ENCODE measurements at places on chromosomes 3 and 15. TPM values are rescaled to one million over a fixed set of nuclear protein-coding genes. Genes with fewer than 3 reads are reported as not detected.

- DNase-seq, result no peak
Measured at GRCh38 chr3:43104660-43105595, 951 bp downstream of the POMGNT2 start.

- DNase-seq, result no peak
Measured at GRCh38 chr15:84836844-84837243, 19.7 kb downstream of the ALPK3 start.

- no peak for DNase-seq
Measured at GRCh38 chr3:72160351-72160750, 375.4 kb upstream of the PROK2 start.

DNA sequence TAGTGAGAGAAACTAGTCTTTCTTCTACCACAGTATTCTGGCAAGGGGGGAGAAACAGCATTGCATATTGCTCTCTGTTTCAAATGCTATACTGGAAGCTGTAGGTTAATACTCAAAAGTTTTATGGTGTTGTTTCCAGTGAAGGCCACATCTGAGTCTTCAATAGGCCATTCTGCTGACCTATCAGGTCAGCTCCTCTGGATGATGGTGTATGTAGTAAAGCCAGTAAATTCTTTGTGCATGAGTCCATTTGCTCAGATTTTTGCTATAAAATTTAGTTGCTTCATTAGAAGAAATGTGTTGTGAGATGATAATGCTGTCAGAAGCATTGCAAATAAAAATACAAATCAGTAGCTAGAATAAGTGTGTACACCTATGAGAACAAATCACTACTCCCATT lies 64.9 kb upstream of the RBMS3 start:
- DNase-seq, result no peak

DNA sequence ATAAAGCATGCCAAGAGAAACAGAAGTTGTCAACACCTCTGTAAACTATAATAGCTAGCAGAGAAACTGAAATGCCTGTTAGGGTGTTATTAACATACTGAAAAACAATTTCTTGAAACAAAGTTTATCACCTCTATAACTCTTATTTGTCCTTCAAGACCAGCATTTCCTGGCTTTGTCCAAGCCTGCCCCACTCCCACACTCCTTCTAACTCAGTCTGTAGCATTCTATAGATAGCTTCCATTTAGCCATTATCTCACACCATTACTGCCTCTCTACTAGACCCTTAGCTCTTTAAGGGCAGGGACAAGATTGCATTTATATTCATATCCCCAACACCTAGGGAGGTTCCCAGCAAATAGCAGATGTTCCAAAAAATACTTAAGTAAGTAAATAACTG lies 36.5 kb downstream of the GK5 start:
- DNase-seq, result no peak

GRCh38 chr15:100728371-100729201 lies 126.2 kb downstream of the ASB7 start:
- DNase-seq, result no peak

GRCh38 chr3:138786788-138787271 lies 47.9 kb downstream of the PIK3CB start:
- no peak for DNase-seq

DNA sequence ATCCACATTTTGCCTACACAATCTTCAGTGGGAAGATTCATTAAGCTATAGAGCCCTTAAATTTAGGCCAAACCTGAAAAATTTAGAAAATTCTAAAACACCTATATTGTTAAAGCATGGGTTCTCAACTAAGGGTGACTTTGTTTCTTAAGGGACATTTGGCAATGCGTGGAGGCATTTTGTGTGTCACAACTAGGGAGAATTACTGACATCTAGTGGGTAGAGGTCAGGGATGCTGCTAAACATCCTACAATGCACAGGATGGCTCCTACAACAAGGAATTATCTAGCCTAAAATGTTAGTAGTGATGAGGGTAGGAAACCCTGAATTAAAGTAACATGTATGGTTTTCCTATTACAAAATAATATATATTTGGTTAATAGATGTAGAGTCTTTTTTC lies 55.8 kb downstream of the TBC1D5 start:
- DNase-seq, result peak; percentile 17

GRCh38 chr3:148901987-148902791 lies 37.1 kb downstream of the CPA3 start:
- peak; percentile 66 for DNase-seq

DNA sequence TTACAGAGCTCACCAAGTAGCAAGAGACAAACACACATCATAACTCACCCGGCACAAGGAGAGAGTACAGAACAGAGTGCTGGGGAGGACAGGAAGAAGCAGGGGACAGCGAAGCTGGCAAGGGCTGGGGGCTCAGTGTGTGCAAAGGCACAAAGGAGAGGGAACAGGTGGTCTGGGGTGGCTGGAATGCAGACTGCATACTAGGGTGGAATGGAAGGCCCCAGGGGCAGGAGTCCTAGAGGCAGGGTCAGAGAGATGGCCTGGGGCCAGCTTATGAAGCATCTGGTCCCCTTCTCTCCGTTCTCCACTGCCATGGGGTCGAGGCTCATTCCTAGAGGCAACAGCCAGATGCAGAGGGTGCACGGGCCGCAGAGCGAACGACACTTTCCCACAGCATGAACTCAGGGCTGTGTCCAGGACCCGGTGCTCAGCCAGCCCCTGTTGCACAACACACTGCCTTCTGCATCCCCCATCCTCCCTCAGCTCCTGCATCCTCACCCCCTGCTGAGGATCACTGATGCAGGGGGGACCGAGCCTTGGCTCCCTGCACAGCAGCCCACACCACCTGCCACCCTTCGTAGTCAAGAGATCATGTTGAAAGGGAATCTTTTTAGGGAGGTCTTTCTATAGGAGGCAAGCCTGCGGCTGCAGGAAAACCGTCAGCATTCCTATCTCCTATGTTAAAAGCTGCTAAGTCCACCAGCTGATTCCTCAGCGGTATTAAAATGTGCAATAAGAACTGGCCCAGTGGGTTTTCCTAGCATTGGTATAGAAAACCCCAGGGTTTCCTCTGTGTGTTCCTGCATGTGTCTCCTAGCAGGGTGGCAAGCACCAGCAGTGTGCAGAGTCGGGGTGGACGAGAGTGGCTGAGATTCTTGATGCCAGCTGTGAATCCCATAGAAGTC lies 293.5 kb downstream of the UACA start:
- no peak for DNase-seq

GRCh38 chr3:170055209-170055608 lies 17.4 kb downstream of the GPR160 start:
- peak; percentile 37 for DNase-seq

DNA sequence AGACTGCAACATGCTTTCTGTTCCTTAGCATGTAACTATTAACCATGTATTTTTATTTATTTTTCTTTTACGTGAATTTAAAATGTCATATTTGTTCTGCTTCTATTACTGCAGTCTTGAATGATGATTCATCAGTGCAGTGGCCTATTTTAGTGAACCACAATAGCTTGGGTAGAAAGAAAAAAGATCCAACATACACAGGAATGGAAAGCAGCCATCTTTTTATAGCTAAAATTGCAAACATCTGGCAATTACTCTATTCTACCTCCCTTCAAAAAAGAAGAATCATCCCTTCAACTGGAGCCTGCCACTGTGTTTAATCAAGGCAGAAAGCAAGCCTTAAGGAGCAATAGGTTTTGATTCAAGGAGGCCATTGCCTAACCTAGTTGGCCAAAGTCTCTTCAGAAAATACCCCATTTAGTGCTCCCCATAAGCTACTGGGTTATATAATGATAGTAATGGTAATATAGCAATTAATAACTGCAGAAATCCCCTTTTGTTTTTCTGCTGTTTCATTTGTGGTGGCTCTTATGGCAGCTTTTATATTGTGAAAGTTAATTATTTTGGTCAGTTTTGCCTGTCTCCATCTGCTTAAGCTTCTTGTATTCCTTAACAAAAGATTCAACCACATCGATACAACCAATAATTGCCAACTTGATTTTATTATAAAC lies 267.3 kb downstream of the LPP start:
- DNase-seq, result peak; percentile 52

DNA sequence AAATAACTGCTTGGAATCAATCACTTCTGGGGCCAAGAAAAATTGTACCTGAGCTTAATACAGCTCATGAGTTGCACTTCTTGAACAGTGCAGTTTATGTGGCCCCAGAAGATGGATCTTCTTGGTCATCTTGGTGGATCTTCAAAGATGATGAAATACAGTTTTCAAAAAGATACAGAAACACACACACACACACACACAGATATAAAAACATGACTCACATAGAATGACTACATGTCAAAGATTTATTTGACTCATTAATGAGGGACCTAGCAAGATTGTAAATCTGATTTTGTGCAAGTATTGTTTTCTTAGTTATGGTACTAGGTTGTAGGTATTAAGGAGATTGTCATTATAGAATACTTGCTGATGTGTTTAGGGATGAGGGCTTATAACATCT lies 32.6 kb downstream of the PDCD6IP start:
- DNase-seq, result no peak

GRCh38 chr3:185151964-185152409 lies 873 bp downstream of the C3orf70 start:
- no peak for DNase-seq

GRCh38 chr3:143563786-143564185 lies 284.5 kb downstream of the SLC9A9 start:
- DNase-seq, result no peak

DNA sequence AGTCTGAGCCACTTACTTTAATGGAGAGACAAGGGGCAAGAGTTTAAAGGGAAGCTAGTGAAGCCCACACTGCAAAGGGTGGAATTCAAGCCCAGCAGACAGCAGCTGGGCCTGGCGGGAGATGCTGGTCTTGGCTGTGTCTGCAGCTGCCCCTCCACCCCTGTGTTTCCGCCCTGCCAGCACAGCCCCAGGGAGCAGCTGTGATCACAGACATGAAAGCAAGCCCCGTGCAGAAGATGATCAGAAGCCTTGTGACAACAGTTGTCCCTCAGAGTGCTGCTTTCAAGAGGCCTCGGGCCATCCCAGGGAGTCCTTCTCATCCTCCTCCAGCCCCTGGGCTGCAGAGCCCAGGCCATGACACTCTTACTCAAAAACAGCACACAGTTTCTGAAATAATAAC lies 24.1 kb upstream of the SLC6A1 start:
- no peak for DNase-seq

- peak; percentile 80 for DNase-seq
Measured at GRCh38 chr3:104629038-104629437, 737.7 kb upstream of the ALCAM start.

DNA sequence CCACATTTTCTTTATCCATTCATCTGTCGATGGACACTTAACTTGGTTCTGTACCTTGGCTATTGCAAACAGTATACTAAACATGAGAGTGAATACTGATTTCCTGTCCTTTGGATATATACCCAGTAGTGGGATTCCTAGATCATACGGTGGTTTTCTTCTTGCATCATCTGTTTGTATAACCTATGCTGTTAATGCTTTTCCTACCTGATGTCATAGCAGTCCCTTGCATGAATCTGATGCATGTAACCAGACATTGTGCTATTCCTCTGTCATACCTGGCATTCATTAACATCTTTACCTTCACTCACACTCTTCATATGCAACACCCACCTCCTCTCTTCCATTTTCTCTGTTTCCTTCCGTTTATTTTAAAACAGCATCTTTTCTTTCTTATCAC lies 185.2 kb downstream of the KLHL25 start:
- DNase-seq, result no peak

DNA sequence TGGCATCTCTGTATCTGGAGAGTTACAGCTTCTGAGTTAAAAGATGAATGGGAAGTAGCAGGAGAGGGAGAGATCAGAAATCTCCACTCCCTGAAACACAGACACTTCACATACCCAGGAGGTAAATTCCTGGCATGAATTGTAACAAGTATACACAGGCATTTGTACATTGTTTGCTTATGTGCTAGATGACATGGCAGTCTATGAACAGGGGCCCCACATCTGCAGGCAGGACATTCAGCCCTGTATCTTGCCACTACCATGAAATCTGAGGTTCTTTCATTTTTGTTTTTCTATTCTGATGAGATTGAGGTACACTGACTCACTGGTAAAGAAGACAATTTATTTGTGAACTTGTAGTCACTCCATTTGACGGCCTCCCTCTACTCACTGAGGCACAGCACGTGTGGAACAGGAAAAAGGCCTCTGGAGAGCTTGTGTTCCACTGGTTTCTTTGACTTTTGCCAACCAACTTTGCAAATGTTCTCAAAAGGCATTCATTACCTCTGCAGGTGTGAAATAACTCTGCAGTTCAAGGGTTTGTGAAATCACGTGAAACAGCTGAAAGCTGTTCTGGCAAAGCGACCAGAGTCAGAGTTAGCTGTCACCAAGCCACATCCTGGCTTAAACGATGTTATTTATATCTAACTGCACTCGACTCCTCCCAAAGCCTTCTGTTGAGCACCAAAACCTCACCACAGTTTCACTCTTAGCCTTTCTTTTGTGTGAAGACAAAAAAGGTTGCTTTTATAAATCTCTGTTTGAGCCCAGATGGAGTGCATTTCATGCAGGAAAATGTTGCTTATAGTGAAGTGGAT lies 401.3 kb upstream of the CFAP20DC start:
- peak; percentile 53 for DNase-seq

- DNase-seq, result no peak
Measured at GRCh38 chr15:61037031-61037430, 192.1 kb downstream of the RORA start.

GRCh38 chr15:101810456-101810855 lies 1.5 kb upstream of the OR4F15 start:
- no peak for DNase-seq

DNA sequence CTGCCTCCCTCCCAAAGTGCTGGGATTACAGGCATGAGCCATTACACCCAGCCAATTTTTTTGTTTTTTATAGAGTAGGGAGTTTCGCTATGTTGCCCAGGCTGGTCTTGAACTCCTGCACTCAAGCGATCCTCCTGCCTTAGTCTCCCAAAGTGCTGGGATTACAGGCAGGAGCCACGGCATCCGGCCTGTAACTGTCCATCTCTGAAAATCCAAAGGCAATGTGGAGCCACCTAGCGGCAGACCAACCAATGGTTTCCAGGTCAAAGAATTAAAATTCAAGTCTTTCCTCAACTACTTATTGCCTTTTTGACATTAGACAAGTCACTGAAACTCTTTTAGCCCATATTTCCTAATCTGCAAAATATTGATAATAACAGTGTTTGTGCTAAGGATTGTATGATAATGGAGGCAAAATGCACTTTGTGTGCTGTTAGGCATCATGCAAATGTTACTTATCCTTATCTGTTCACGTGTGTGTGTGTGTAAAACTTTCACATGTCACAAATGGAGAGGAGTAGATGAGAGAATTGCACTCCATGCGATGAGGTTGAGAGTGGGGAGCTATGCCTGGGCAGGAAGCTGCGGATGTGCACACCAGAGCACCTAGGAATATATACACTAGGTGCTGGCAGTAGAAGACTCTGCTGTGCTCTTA lies 48.7 kb downstream of the COL8A1 start:
- DNase-seq, result peak; percentile 74

- DNase-seq, result no peak
Measured at GRCh38 chr3:172074032-172074431, 34.7 kb downstream of the FNDC3B start.

- no peak for DNase-seq
Measured at GRCh38 chr3:191380001-191380400, 49.7 kb upstream of the UTS2B start.

- DNase-seq, result peak; percentile 26
Measured at GRCh38 chr3:13106308-13107001, 33.2 kb upstream of the IQSEC1 start.

Gene SERPINI1
- total RNA-seq, result 3.3 TPM

Gene SLC51B
- not detected for total RNA-seq

Gene MASP1
- total RNA-seq, result not detected

Gene GOLGA6A
- not detected for total RNA-seq

Gene FGD5
- total RNA-seq, result not detected

Gene TLR9
- not detected for total RNA-seq

Gene DMXL2
- total RNA-seq, result 23.4 TPM

Gene RASA2
- 16.0 TPM for total RNA-seq

Gene ACTL6A
- total RNA-seq, result 293 TPM

Gene GOLGA8G
- total RNA-seq, result not detected

Gene TNNC1
- 36.6 TPM for total RNA-seq

Gene CPN2
- total RNA-seq, result not detected

Gene HYAL1
- 0.72 TPM for total RNA-seq

All from A172 (cell line).